WERI-Rb-1 (cell line): ENCODE measurements at places on chromosomes 6 and 20.

DNA sequence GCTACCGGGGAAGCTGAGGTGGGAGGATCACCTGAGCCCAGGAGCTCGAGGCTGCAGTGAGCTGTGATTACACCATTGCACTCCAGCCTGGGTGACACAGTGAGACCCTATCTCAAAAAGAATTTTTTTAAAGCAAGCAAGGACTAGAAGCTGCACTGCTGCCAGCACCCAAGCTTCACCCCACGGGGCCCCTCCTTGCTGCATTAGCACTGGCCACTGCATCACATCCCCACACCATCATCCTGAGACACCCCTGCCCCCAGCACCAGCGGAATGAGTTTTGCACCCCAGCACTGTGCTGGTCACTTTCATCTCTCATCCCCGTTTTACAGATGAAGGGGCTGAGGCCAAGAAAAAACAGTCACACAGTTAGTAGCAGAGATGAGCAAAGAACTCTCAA lies 30.9 kb downstream of the TBC1D7 start:
- no peak for DNase-seq

DNA sequence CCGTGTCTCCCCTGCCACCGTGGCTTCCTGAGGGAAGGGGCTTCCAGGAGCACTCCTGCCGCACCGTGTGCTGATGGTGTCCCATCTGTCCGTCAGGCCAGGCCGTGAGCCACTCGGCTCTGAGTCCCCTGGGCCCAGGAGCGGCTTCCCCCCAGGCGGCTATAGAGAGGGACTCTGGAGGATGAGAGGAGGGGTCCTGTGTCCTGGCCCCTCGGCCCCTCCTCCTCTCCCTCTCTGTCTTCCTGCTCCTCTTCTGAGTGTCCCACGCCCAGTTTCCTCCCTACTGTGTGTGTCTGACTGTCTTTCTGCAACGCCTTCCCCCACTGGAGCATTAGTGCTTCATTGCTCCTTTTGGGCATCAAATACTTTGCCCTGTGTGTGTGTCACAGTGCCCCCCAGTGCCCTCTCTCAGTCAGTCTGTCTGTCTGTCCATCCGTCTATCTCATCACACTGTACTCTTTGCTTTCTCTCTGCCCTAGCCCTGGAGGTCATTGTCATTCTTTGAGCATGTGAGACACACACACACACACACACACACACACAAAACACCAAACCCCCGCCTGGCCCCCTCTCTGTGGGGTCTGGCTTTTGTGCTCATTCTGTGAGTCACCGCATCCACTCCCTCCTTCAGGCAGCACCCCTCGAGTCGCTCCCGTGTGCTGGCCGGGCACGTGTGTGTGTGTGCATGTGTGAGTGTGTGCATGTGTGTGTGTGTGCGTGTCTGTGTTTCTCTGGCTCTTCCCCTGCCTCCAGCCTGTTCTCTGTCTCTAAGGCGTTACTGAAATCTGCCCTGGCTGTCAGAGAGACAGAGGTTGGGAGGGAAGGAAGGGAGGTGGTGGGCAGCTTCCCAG lies 71.9 kb downstream of the SRC start:
- no peak for DNase-seq

GRCh38 chr20:62451156-62451767 lies 23.9 kb upstream of the RBBP8NL start:
- DNase-seq, result no peak

- no peak for DNase-seq
These were observed 124.9 kb downstream of the KLHL32 start for GRCh38 chr6:97049253-97050011.

DNA sequence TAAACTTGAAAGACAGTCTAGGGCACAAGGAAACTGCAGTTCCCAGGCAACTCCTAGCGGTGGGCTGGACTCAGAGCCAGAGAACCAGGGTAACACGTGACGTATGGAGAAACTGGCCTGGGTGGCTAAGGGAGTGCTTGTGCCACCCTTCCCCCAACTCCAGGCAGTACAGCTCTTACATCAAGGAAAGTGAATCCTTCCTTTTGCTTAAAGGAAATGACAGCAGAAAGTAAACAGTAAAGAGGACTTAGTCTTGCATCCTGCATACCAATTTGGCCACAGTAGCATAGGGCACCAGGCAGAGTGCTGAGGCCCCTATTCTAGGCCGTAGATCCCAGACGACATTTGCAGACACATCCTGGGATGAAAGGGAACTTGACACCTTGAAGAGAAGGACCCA lies 322.8 kb downstream of the CD109 start:
- no peak for DNase-seq

GRCh38 chr20:61435184-61435822 lies 183.2 kb downstream of the CDH4 start:
- no peak for DNase-seq

DNA sequence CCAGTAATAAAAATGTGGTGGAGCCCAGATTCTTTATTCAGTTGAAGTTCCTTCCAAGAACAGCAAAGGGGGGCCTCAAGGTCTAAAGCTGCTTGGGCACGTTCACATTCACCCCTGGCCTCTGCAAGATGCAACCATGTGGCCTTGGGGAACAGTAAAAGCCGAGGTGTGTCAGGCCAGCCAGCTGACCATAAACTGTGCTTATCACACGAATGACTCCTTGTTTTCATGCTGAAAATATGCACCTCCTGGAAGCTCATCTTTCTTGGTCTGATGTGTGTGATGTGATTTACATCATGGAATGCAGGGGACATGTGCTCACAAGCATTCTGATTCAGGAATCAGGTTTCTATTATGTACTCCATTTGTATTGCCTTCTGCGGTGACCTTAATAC lies 211.6 kb upstream of the MARCKS start:
- DNase-seq, result no peak

GRCh38 chr6:166422201-166422940 lies 39.6 kb upstream of the MPC1 start:
- no peak for DNase-seq

DNA sequence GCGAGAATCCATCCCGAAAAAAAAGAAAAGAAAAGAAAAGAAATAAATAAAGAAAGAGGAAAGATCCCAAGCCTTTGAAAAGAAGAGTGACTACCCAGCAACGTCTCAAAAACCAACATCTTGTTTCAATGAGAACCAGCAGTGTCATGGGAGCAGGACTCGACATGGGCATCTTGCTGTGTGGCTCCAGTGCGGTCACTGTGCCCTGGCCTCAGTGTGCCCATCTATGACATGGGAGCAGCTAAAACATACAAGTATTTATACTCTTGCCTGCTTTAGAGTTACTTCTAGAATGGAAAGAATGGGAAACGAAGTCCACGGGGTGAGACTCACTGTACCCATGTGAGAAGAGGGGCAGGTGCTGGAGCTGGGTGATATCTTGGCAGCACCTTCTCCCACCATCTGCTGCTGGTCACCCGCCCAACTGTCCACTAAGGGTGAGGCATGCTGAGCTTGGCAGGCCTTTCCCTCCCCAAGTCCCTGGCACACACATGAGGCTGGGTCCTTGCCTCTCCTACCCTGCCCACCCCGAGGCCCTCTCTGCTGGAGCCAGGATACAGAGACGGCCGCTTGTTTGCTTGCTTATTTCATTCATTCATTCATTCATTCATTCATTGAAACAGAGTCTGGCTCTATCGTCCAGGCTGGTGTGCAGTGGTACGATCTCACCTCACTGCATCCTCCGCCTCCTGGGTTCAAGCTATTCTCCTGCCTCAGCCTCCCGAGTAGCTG lies 77.7 kb downstream of the RIPOR3 start:
- no peak for DNase-seq

GRCh38 chr6:5537967-5538366 lies 276.7 kb downstream of the FARS2 start:
- no peak for DNase-seq

GRCh38 chr6:91710342-91710741 lies 1123.5 kb upstream of the MAP3K7 start:
- no peak for DNase-seq

DNA sequence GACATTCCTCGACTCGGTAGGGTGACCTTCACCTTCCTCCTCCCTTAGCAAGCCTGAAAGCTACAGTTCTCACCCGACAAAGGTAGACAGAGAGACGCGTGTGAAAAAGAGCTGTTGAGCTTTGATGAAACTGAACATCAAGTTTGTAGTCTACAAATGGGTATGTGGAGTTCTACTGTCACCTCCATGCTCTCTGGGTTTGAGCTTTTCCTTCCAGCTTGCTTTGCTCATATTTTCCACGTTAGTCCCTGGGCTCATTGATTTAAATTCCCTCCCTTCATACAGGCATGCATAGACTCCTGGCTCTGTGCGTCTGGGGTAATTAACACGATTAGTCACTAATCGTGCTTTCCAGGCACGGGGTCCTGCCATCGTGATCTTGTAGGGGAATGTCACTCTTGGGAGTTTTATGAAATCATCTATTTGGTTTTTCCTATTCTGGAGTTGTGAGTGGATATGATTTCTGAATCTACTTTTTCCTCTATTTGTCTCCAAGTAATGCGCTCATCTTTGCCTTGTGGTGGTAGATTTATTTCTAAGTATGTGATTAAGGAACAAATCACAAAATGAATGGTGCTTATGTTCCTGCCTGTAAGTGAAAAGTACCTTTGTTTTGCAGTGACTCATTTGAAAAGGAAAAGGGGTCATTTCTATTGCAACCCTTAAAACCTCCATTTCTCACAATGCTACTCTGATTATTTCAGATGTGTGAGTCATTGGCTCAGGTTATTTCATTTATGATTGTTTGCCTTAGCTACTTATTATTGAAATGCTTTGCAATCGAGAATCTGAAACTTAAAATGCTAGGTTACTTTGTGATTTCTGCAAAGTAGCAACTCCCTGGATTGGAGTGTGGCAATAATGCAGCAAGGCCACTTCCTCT lies 154.6 kb downstream of the ZDHHC14 start:
- no peak for DNase-seq

DNA sequence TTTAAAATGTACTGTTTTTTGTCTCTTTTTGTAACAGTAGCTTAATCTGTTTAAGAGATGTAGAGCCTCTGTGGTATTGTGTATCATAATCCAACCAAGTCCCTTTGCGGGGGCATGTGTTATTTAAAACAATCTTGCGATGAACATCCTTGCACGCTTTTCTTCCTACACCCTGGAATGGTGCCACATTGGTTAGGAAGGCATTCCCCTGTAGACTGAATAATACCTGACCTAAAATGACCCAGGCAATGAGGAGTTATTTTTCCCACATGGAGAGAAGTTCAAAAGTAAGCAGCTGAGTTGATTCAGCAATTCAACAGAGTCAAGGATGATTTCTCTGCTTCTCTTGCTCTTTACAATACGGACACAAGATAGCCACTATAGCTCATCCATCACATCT lies 142.0 kb upstream of the PMEPA1 start:
- DNase-seq, result no peak

GRCh38 chr20:62376112-62377063 lies 9.3 kb upstream of the LAMA5 start:
- DNase-seq, result peak; percentile 71

- DNase-seq, result no peak
These were observed 505.5 kb downstream of the PRIM2 start for GRCh38 chr6:57822896-57823358.

GRCh38 chr6:11689847-11690246 lies 88.8 kb downstream of the ADTRP start:
- no peak for DNase-seq

DNA sequence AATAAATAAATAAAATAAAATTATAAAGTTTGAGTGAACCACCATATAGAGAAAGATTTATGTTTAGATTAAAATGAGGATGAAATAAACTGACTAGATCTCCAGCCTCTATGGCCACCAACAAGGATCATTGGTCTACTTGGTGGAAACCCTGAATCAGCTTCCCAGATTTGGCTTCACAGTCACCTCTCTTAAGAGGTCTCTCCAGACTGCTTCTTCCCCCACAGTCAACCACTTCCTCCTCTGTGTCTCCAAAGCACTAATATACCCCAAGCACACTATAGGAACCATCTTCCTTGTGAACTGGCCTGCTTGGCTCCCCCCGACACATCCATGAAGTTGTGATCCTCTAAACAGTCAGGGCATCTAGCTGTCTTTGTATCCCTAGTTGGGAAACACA lies 529.6 kb upstream of the RNF217 start:
- DNase-seq, result no peak

DNA sequence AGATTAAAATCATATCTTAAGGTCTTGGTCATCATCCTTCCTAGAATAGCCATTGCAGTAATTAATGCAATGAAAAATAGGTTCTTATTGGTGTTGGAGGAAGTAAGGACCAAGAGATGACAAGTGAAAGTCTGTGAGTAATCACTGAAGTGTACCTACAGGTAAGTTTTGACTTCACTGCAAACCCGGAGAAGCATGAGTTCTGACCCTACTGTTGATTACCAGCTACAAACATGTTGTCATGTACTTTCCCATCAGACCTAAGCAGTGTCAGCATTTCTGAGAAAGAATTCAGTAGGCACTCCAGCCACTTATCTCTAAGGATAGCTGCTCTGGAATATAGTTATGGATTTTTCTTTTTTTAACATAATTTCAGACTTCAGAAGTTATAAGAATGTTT lies 280.9 kb downstream of the ZFAND3 start:
- no peak for DNase-seq

DNA sequence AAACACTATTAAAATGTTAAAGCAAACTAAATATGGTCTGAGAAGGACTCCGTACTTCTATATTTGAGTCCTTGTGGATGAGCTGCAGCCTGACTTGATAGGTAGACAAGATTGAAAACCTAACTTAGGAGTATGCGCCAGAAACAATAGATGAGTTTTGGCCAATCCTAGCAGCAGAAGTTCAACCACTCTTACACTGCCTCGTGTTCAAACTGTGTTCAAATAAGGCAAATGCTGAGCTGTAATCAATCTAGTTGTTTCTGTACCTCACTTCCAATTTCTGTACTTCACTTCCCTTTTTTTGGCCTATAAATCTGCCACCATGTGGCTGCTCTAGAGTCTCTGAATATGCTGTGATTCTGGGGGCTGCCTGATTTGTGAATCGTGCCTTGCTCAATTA lies 13.2 kb upstream of the SERINC1 start:
- DNase-seq, result no peak

- DNase-seq, result no peak
These were observed 188.5 kb upstream of the SNX9 start for GRCh38 chr6:157634546-157634945.

DNA sequence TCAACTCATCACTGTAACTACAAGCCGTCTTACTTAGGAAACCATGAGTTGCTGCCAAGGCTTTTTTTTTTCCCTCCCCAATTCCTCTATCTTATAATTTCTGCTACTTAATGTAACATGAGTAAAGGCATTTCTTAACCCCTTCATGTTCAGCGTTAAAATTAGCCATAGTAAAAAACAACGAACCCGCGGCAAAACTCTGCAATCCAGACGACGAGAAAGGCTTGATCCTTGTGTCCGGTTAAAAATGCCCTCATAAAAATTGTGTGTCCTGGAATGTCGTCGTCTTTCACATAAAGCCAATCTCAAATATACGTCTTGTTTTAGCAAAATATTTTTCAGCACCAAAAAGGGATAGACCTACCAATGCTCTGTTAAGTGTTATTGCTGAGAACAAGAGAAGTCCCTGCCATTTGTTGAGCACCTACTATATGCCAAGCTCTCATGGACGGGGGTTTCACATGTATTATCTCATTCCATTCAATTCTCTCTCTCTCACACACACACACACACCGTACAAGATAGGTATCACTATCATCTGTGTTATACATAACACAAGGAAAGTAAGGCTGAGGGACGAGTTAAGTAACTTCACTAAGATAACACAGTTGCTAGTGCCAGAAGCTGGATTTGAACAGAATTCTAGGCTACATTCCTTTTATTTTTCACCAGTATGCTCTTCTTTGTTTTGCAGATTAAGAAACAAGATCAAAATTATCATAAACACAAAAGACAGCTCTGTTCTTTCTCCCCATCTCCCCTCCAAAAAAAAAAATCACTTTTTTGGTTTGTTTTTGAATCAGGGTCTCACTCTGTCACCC lies 683 bp upstream of the ARHGAP18 start:
- no peak for DNase-seq
